Camera-type eye (tissue), 1 donor: ENCODE measurements at places on chromosomes 11 and 22. TPM values are rescaled to one million over a fixed set of nuclear protein-coding genes. Genes with fewer than 3 reads are reported as not detected.

MAP6 gene
- total RNA-seq = 57.5 TPM

MS4A6E gene
- total RNA-seq = not detected

TEX12 gene
- total RNA-seq = 0.93 TPM

TRIM48 gene
- not detected for total RNA-seq

LDLRAD3 gene
- total RNA-seq = 25.1 TPM

MRGPRE gene
- total RNA-seq = 0.44 TPM

MEI1 gene
- 0.82 TPM for total RNA-seq

PKDREJ gene
- total RNA-seq = 0.05 TPM

TUBGCP6 gene
- 65.6 TPM for total RNA-seq

OR8A1 gene
- not detected for total RNA-seq

MS4A3 gene
- 2.3 TPM for total RNA-seq

DGAT2 gene
- total RNA-seq = 5.2 TPM

MUC15 gene
- 3.7 TPM for total RNA-seq

KRTAP5-10 gene
- total RNA-seq = not detected

CHRM4 gene
- total RNA-seq = 3.2 TPM
